T-helper 9 cell (primary cell): ENCODE measurements at places on chromosomes 5 and 9.
A peak's percentile ranks its signal among the peaks of the same experiment; 100 is the strongest.

DNA sequence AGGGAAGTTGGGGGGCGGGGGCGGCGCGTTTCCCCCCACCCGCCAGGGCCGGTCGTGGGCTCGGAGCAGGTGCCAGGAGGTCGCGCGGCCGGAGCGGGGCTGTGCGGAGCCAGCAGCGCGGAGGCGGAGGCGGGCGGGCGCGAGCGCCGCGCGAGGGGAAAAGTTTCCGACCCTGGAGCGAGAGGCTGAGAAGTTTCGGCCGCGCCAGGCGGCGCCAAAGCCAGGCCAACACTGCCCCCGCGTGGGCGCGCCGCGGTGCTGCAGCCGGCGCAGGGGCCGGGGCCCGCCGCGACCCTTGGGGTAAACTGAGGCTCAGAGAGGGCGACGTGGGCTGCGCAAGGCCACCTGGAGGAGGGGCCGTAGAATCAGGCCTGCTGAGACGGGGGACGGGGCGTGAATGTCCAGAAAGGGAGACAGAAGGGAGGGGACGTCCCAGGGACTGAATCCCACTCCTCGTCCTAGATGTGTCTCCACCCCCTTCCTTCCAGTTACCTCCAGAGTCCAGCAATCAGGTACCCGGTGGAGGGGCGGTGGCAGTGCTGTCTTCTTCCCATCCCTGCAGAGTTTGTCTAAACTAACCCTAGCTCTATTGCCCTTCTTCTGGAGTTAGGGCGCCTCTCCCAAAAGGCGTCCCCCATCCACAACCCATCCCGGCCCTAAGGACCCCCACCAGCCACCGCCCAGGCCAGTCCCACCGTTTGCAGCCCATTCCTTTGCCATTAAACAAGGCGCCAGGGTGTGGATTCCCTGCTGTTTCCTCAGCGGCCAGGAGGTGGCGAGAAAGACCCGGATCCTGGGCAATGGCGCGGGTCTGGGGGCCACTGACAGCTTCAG is 10.2 kb downstream of the C9orf50 start:
- DNase-seq = peak; percentile 67

DNA sequence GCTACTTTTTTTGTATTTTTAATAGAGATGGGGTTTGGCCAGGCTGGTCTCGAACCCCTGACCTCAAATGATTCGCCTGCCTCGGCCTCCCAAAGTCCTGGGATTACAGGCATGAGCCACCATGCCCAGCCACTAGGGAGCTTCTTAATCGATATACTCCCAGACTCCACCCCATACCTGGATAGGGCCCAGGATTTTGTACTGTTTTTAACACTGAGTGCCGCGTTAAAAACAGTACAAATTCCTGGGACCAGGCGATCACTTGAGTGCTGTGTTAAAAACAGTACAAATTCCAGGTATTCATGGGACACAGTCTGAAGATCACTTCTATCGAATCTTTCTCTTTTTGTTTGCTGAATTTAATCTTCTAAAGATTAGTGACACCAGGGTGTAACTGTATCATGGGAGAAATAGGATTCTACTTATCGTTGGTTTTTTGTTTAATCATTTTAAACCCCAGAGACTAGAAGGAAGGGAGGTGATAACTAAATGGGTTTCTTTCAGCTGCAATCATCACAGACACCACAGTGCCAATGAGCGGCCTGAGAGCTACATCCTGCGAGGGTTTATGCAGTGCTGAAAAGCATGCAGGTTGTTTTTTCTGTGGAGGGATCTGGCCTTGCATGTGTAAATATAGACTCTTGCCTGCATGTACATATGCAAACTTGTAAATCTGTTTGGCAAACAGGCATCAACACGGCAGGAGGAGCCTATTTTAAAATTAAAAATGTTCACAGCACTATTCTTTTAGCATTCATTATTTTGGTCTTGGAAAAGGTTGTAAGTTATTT is 303.8 kb upstream of the WWC1 start:
- no peak for DNase-seq

- DNase-seq = no peak
Observed at GRCh38 chr9:88164850-88165249, 26.6 kb upstream of the SPATA31C2 start.

DNA sequence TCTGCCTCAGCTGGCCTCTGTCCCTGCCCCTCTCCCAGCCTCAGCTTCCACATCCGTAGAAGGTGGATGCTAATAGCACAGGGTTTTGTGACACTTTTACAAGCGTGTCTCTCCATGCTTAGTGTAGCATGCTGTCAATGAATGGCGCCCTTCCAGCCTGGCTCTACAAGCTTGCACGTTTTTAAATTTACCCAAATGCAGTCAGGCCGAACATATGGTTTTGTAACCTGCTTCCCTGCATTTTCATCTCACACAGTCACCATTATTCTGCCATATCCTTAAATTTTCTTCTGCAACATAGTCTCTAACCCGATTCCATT is 28.8 kb downstream of the FAM163B start:
- DNase-seq = no peak
